ENCODE measurements at places on chromosomes 3 and 15.

- no peak for DNase-seq
These were observed 602 bp upstream of the BAHD1 start for GRCh38 chr15:40439960-40440742.

DNA sequence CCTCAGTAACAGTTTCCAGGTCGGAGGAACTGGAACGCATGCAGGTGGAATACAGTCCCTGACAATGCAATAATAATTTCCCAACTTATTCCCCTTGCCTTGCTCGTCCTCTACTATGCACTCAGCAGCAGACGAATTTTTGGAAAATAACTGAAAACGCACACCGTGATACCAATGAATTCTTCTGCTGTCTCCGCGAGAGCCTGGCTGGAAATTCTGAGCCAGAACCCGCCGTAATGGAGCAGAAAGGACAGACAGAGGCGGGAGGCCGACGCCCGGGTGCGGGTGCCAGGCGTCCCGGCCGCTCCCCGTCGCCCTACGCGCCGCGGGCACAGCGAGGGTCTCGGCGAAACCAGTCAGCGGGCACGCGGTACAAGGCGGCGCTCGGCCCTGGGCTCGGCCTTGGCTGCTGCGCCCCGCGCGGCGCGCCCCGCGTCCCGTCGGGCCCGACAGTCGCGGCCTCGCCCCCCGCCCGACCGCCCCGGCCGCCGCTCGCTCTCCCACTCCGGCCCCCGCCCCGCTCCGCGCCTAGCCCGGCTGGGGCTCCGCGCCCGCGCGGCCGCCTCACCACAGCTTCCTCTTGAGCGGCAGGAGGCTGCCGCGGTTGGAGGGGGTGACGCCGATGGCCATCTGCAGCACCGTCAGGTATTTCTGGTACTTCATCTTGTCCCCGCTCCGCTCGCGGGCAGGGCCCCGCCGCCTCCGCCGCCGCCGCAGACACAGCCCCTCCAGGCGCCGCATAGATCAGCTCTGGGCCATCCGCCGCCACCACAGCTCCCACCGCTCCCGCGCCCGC, 114.5 kb upstream of the GOLGA8J start:
- no peak for DNase-seq

DNA sequence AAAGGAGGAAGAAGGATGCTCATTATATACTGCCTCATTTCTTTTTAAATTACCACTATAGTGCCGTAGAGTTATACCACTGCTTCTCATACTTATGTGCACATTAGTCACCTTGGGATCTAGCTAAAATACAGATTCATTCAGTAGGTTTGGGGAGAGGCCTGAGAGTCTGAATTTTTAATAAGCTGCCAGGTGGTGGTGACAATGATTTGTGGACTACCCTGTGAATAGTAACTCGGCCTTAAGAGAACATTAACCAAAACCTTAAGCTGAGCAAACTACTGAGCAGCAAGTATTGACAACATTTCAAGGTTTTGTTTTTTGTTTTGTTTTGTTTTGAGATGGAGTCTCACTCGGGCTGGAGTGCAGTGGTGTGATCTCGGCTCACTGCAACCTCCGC, 19.8 kb downstream of the UBA5 start:
- DNase-seq: no peak

DNA sequence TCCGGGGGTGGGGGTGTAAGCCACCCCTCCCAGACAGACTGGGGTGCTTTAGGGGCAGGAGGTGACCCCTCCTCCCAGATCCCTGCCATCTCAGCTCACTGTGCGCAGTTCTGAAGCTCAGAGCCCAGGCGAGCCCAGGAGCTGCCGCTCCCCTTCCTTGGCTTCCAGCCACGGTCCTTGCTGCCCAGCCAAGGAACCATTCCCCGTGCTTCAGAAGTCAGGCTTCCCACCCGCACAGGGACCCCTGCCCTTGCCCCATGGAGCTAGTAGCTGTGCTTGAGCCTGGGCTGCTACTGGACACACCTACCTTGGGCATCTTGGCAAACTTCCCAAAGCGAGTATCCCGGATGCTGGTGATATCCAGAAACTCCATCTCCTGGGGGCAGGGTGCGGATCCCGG, 4.8 kb downstream of the PLCB2 start:
- DNase-seq: no peak

GRCh38 chr15:93037820-93038705, 50.9 kb downstream of the RGMA start:
- DNase-seq: no peak

DNA sequence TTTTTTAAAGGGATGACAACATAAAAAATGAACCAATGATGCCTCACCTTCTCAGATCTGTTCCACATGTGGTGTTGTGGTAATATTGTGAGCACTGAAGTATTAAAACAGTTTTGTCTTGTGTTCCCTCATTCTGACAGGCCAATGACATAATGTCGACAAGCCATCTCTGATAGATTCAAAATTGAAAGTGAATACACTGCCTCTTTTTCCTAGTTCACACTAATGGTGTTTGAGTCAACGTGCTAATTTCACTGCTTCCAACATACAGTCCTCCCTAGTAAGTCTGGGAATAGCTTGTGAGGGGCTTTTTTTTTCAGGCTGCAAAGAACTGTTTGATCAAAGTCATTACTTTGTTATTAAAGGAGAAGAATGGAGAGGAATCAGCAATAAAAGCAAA, 82.8 kb downstream of the ROBO2 start:
- DNase-seq: no peak

- DNase-seq: no peak
These were observed 6.3 kb downstream of the ABCC5 start for GRCh38 chr3:184011230-184011876.

- DNase-seq: no peak
These were observed 109.5 kb upstream of the PLXNA1 start for GRCh38 chr3:126873416-126873815.

DNA sequence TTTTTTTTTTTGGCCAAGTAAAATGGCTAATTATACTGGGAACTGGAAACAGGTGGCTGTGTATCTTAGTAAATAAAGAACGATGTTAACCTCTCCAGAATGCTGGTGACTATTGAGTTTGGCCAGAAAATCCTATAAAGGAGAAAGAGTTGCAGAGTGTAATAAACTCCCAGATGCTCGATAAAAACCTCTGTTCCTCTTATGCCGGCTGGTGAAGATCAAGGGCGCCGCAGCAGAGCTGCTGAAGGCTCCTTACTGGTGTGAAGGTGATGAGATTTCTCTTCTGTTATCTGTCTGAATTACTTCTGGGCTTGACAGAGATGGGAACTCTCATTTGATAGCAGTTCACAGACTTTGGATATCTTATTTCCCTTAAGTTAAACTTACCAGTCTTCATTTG, 104.6 kb downstream of the PTPRG start:
- DNase-seq: no peak
